NCI-H446 (cell line): ENCODE measurements at places on chromosomes 3 and 15.
A peak's percentile ranks its signal among the peaks of the same experiment; 100 is the strongest.

- peak; percentile 88 for DNase-seq
Observed at GRCh38 chr3:27568393-27568792, 84.2 kb upstream of the SLC4A7 start.

- no peak for DNase-seq
Observed at GRCh38 chr3:161310649-161311423, 60.5 kb downstream of the SPTSSB start.

DNA sequence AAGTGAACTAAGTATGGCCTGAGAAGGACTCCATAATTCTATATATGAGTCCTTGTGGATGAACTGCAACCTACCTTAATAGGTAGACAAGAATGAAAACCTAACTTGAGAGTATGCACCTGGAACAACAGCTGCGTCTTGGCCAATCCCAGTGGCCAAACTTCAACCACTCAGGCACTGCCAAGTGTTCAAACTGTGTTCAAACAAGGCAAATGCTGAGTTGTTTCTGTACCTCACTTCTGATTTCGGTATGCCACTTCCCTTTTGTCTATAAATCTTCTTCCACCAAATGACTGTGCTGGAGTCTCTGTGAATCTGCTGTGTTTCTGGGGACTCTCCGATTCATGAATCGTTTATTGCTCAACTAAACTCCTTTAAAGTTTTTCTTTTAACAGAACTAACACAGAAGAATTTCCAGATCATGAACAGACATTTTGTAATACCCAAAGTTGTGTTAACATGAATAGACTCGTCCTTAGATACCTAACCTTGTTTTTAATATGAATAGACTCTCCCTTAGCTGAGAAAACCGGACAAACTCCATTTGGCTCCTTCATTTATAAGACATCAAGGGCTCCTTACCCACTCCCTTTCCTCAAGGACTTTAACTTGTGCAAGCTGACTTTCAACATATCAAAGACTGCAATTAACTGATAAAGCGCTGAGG is 4.1 kb downstream of the ZNF717 start:
- DNase-seq: no peak

- no peak for DNase-seq
Observed at GRCh38 chr3:156252656-156253055, 132.3 kb downstream of the KCNAB1 start.

DNA sequence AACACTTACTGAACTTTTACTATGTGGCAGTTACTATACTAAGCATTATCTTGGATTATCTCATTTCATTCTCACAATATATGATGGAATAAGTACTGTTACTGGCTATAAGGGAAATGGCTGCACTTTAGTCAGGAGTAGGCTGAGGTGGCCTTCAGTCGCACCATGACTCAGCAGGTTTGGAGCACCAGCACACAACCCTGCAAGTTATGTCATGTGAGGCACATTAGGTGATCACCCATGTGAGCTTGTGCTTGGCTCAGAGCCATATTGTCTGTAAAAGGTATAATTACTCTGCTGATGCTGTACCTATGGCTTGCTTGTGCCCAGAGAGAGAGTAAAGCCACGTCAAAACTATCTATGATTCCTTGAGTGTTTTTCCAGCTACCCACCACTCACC is 54.1 kb upstream of the TIPARP start:
- DNase-seq: peak; percentile 22

GRCh38 chr3:57120451-57121174 is 44.5 kb downstream of the IL17RD start:
- no peak for DNase-seq

DNA sequence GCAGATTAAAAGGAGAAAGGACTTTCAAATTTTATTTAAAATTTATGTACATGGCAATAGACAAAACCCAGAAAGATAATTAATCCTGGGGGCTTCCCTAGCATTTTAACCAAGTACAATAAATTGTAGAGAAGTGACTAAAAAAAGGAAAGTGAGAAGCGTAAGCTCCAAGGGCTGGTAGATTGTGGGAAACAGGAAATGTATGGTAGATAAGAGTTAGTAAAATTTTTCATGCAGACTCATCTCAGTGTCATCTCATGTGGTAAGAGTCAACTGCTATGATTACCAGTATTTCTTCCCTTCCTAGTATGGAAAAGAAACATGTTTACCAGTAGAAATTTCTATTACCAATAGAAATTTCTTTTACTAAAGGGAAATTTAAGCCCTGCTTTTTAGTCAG is 464.3 kb upstream of the AGTR1 start:
- no peak for DNase-seq

GRCh38 chr3:189833266-189833665 is 202.1 kb downstream of the TP63 start:
- no peak for DNase-seq

DNA sequence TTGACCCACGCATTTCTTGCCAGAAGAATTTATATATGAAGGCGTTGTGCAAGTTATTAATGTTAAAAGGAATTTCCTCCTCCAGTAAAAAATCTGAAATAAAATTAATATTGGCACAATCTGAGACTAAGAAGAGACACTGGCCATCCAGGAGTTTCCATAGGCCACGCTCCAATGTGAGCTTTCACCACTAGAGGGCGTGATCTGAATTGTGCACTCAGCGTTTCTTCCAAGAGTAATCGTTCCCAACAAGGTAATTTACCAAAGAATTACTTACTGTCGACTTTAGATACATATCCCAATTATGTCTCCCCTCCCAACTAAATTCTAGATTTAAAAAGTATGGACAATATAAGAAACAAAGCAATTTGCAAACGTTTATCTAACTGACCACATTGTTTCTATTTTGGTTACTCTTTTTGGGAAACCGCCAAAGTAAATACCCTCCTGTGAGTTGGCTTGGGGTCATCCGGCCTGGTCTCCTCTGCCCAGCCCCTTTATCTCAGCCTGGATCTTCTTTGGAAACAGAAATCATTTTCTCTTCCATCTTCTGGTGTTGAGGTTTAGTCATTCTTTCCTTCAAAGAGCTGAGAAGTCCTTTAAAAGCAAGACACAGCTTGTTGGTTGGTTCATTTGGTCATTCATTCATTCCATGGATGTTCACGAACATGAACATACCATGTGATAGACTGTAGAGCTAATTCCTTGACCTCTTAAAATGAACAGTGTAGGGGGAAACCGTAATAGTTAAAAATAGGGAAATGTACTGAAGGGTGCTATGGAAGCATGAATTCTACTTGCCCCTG is 26.2 kb downstream of the POLR2M start:
- DNase-seq: peak; percentile 40

DNA sequence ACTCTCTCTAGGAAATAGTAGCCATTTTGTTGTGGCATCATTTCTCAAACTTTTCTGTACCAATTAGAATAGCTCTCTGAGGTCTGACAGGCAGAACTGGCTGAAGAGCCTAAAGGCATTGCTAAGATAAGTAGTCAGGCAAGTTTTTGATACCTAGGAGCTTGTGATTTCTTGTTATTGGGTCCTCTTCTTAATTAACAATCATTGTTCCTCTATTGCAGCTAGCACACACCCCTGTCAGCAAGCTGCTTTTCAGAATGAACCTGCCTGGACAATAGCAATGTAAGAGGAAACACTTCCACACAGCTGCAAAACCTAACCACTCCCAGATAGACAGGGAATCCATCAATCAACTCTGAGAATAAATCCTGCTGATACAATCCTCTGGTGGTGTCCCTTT is 403.9 kb upstream of the TBL1XR1 start:
- no peak for DNase-seq

- DNase-seq: no peak
Observed at GRCh38 chr3:151770956-151771355, 37.2 kb downstream of the AADACL2 start.

DNA sequence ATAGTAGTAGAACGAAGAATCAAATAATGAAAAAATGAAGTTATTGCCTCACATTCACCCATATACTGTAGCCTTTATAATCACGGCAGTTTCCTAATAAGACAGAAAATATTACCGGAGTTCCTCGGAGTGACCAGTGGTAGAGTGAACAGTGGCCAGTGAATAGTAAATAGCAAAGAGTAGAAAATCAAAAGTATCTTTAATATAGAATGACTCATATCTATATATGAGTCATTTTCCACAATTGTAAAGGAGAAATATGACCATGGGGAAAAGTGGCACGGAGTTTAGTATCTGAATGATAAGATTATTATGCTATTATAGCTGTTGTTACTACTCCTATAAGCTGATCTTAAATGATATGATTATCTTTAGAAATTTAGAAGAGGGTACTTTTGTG is 38.5 kb downstream of the ZBTB20 start:
- no peak for DNase-seq

GRCh38 chr15:58185439-58185838 is 47.3 kb downstream of the AQP9 start:
- no peak for DNase-seq

DNA sequence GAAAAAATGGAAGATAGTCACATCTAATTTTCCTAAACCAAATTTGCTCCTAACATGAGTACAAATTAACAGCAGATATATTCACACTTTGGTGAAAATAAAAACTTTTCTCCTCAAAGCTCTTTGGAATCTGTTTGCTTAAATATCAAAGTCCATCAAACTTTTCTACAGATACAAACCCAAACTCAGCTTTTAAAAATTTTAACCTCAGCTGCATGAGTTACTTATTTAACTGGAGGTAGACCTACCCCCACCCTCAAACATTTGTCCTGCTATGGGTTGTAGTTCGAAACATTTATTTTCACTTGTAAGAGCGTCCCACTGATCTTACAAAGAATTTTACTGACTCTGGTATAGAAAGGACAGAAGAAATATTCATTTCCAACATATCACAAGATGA is 8.9 kb upstream of the XYLB start:
- no peak for DNase-seq

DNA sequence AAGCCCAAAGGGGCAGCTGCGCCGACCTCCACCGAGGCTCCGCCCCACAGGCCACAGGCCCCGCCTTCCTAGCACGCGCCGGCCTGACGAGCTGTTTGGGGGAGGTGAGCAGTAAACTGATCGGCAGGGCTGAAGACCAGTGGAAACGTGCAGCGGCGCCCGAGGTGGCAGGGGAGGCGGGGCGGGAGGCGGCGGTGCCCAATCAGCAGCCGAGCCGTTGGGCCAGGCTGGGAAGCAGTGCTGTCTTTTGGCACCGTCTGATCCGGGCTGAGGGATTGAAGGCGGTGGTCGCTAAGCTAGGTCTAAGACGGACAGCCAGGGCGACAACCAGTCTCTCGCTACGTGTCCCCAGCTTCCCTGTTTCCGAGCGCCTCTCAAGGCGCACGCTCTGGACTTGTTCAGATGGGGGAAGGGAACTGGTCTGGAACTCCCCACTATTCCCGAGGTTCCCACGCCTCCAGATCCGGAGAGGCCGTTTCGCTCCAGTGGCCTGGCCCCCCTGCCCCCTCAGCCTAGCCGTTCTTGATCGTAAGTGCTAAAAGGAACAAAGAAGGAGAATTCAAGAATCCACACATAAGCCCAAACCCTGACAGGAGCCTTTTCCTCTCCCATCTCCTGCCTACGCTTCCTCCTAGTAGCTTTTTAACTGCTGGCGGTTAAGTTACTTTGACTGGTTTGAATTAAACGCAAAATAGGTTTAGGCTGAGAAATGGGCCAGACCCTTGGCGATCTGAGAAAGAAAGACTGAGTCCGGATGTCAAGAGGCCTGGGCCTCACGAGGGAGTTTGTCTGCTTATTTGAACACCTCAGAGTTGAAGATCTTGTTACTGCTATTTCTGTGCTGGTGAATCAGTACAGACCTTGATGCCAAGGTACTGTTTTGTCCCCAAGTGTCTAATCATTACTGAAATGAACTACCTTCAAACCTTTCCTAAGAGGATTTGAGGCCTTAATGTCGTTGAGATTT is at the start of gene FMN1:
Gene FMN1 (minus strand): TSS at position 11 of the 967 bp plus-strand sequence. CDS start 39,800 bp downstream, outside the sequence.
- no peak for DNase-seq

DNA sequence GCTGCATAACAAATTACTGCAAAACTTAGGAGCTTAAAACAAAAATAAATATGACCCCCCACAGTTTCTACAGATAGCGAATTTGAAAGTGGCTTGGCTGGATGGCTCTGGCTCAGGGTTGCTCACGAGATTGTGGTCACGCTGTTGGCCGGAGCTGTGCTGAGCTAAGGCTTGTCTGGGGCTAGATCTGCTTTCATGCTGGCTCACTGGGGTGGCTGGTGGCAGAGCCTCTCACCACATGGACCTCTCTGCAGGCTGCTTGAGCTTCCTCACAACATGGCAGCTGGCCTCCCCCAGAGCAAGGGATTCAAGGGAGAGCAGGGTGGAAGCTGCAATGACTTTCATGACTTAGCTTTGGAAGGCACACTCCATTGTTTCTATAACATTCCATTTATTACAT is 354.1 kb downstream of the SHQ1 start:
- DNase-seq: no peak
